HAP-1 (cell line): ENCODE measurements at places on chromosomes 1 and 21.
A peak's percentile ranks its signal among the peaks of the same experiment; 100 is the strongest.

DNA sequence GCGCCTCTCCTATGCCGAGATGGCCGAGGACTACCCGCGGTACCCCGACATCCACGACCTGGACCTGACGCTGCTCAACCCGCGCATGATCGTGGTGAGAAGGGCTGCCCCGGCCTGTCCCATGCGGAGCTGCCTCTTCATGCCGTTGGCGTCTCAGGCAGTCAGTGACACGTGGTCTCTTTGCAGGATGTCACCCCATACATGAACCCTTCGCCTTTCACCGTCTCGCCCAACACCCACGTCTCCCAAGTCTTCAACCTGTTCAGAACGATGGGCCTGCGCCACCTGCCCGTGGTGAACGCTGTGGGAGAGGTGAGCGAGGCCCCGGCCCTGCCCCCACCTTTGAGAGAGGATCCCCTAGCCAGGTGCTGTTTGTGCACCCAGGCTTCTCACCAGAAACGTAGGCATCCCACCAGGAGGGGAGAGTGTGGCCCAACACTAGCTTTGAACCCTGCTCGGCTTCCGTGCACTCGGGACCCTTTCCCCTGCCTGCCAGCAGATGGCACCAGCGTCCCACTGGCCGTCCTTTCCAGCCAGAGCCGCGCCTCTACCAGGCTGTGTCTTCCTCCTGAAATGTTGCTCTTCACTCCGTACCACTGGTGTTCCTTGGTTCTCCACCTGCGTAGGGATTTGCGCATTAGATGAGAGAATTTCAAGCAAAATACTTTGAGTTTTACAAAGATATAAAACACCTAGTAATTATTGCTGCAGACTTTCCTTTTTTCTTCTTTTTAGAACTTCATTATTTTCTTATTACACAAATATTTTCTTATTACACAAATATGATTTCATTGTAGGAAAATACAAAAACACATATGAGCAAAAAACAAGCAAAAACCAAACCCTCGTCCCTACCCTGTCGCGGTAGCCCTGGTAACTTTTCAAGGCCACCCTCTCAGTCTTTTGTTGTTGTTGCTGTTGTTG, 9.0 kb downstream of the NPPA start:
- peak; percentile 61 for DNase-seq

- no peak for DNase-seq
These were observed 88.8 kb downstream of the MAST2 start for GRCh38 chr1:45892068-45892785.

- no peak for DNase-seq
These were observed 2.1 kb downstream of the GSTM4 start for GRCh38 chr1:109657970-109658369.

- DNase-seq: no peak
These were observed 152.5 kb upstream of the KCND3 start for GRCh38 chr1:112141923-112142322.

DNA sequence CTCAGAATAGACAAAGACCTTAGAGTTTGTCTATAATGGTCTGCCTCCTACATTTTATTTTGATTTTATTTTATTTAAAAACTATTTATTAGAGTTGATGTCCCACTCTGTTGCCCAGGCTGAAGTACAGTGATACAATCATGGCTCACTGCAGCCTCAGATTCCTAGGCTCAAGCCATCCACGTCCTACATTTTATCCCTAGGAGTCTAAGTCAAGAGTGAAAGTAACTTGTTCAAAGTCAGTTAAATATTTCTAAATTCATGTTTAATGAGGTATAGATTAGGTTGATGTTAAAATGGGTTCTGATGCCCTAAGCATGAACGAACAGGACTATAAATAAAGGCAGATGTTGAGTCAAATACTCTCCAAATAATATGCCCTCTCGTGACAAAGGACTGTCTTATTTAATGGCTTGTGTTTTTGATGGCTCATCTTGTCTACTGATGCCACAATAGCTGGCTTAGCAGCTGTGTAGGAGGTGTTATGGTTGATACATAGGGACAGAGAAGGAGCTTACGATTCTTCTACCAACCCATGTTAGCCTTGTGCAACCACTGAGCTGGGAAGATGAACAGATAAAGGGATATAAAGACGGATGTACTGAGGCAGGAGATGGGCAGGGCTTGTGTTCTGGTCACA, 66.0 kb upstream of the CR1L start:
- no peak for DNase-seq

DNA sequence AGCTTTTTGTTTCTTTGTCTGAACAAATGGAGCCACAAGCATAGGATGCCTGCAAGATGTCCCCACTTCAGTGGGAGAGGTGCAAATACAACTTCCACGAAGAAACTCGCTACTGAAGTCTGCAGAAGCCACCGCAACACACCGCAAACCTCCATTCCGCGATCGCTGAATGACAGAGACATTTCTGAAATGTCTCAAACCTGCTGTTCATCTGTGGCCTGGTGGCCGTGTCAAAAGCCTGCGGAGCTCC, 1.0 kb downstream of the TP53BP2 start:
- no peak for DNase-seq

DNA sequence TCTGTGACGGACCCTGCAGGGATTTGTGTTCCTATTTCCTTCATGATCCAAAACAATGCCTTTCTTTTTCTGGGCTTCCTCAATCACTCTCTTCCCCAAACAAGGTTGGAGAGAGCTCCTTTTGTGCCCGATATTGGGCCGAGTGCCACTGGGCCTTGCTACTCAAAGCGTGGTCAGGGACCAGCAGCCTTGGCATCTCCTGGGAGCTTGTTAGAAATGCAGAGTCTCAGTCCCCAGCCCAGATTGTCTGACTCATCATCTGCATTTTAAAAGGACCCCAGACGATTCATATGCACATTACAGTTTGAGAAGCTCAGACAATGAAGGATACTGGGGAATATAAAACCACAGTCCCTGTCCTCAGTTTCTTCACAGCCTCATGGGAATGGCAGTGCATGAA, 19.9 kb downstream of the ADORA1 start:
- DNase-seq: peak; percentile 60

DNA sequence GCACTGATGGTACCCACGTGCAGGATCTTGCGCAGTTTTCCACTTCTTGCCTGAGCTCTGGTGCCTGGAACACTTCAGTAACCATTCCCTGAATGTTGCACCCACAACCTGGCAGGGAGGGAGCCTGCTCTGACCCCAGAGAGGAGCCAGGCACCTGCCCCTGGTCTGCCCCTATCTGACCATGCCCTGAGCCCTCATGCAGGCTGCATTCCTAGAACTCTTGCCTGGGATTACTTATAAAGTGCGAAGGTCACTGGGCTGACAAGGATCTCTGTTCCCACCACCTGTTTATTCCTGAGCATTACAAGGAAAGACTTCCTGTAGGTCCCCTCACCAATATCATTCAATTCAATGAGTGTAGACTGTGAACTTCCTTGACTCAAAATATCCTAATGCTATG, 191.9 kb upstream of the FMN2 start:
- no peak for DNase-seq

DNA sequence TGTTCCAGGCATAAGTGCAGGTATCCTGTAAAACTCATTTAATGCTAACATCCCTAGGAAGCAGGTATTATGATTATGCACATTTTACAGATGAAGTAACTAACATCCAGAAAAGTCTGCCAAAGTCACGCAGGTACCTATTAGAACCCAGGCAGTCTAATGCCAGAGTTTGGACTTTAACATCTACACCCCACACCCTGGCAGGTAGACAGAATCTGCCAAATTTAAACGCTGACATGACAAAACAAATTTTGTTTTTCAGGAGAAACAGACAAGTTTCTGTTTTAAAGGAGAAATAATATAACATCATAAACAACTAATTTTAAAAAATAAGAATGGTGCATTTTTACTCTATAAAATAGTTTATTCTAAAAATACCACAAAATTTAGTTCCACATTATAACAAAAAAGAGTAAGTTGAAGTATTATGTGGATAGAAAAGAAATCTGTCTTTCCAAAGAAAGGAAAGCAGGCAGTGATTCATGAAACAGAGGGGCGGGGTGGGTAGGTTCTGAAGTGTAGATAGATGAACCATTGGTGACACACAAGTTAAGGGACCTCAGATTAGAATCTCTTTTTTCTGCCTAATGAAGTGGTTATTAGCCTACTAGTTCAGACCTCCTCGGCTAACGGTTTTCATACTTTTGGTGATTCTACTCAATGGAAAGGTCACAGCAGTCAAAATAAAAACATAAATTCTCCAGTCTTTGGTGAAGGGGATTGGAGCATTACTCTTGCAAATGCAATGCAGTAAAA, 1.7 kb downstream of the ASPM start:
- DNase-seq: peak; percentile 30

- DNase-seq: peak; percentile 72
These were observed 93.5 kb downstream of the SIK1 start for GRCh38 chr21:43333298-43334062.

- no peak for DNase-seq
These were observed 11.5 kb upstream of the PLA2G5 start for GRCh38 chr1:20058531-20058930.

DNA sequence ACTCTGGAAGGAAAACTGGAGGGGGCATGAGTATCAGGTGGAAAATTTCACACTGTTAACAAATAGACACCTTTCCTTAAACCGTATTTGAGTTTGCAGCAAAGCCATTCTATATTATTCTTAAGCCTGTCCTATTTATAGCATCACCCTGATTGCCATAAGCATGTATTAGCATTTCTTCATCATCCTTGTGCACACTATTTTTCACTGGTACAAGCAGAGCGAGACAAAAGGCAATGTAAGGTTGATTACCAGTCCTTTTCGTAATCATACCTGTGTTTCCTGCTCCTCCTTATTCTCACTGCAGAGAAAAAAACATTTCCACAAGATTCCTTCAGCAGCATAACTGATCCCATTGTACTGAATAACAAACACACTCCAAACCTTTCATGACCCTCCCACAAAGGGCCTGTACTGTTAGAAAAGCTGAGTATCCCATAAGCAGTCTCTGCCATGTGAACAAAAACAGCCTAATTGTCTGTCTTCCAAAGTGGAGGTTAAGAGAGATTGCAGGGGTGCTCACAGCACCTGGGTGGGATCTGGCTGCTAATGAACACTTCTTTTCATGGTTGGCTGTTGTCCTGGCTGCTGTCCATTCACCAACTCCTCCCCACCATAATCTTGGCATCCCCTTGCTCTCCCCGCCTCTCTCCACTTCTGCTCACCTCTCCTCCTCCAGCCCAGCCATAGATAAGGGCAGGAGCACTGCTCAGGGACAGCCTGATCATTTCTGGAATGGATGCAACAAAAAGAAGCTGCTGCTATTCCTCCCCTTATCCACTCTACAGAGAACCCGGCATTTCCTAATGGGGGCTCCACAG, 30.4 kb downstream of the VTCN1 start:
- no peak for DNase-seq

- no peak for DNase-seq
These were observed 9.8 kb upstream of the ZSWIM5 start for GRCh38 chr1:45216200-45216541.

- no peak for DNase-seq
These were observed 97.3 kb upstream of the HMCN1 start for GRCh38 chr1:185636848-185637247.

- no peak for DNase-seq
These were observed 292.8 kb downstream of the DISC1 start for GRCh38 chr1:231919239-231919885.

DNA sequence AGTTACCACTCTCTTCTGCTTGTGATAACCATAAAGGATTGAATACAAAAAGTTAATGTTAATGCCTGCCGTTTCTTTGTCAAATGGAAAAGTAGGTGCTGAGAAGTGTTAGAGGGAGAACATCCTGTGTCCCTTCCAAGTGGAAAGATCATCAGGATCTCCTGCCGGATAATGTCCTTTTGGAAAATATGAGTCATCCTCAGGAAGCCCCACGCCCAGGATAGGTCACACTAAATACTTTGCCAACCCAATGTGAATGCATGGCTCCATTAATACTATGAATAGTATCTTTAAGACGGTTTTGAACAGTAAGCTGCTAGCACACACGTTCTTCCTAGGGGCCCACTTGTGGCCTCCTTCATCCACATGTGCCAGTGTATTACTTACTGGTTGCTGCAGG, 279.5 kb downstream of the ZNF326 start:
- DNase-seq: no peak

DNA sequence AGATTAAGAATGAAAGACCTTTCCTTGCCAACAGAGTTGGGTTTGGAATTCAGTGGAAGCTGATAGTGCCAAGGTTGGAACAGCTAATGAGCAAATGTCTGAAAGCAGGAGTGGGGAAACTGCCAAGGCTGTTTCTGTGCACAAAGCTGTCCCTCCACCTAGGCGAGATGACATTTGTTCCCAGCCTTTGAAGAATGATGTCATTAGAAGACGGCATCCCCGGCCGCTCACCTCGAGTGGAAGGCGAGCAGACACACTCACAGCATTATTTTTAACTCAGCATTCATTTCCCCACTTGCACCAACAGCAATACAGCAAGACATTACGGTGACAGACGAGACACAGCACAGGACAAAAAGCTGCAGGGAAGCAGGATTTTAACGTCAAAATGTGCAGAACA, 463.9 kb downstream of the PCP4 start:
- DNase-seq: no peak

GRCh38 chr21:41868062-41868710, 11.0 kb downstream of the PRDM15 start:
- no peak for DNase-seq

DNA sequence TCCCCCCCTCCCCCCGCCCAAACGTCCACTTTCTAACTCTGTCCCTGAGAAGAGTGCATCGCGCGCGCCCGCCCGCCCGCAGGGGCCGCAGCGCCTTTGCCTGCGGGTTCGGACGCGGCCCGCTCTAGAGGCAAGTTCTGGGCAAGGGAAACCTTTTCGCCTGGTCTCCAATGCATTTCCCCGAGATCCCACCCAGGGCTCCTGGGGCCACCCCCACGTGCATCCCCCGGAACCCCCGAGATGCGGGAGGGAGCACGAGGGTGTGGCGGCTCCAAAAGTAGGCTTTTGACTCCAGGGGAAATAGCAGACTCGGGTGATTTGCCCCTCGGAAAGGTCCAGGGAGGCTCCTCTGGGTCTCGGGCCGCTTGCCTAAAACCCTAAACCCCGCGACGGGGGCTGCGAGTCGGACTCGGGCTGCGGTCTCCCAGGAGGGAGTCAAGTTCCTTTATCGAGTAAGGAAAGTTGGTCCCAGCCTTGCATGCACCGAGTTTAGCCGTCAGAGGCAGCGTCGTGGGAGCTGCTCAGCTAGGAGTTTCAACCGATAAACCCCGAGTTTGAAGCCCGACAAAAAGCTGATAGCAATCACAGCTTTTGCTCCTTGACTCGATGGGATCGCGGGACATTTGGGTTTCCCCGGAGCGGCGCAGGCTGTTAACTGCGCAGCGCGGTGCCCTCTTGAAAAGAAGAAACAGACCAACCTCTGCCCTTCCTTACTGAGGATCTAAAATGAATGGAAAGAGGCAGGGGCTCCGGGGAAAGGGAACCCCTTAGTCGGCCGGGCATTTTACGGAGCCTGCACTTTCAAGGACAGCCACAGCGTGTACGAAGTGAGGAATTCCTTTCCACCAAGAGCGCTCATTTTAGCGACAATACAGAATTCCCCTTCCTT, 158.1 kb downstream of the RUNX1 start:
- no peak for DNase-seq

- no peak for DNase-seq
These were observed 7.9 kb downstream of the MYBPHL start for GRCh38 chr1:109298666-109299557.
